ENCODE measurements at places on chromosomes 5 and 9.

DNA sequence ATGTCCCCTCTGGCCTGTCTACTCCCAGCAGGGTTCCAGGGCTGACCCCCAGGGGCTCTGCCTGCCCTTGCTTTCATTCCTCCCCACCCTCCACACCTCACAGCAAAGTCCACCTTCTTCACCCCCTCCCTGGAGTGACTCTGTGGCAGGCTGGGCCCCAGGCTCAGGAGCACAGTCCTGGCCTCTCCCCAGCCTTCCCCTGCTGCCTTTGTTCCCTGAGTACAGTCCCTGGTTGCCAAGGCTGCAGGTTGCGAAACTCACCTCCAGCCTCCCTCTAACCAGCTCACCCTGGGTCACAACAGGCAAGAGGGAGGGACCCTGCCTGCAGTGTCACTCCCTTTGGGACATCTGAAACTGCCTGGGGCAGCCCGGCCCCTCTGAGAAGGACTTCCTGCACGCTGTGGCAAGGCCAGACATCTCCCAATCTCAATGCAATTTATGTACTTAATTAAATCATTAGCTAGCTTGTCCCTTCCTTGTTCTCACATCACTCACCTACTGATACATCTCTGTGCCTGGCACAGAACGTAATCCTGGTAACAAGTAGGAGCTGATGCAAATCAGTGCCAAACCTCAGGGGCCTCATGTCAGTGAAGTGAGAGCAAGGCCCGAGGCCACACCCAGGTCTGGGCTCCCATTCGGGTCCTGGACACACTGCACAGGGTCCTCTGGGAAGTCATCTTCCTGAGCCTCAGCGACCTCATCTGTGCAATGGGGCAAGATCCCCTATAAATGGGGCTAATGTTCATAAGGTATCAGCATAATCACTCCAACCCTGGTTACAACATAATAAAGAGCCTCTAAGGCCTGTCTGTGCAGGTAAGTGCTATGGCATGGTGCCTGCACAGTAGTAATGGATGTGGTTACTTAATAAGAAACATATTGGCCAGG lies 27.3 kb upstream of the TRIM14 start:
- DNase-seq: peak; percentile 6

DNA sequence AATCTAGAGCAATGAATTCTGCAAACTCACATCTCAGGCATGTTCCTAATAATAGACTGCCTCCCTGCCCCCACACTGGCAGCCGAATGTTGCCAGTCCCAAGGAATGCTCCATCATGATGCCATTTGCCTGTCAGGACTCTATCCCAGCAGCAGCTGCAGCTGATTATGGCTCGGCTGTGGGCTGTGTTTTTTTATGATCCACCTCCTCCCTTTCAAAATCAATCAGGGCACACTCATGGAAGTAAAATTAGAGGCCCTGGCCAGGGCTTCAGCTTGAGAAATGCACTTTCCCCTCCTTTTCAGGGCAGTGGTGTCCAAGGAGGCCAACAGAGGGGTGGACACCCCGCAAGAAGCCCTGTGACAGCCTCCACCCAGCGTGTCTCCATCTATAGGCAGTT lies 176.7 kb upstream of the S1PR3 start:
- DNase-seq: no peak

- DNase-seq: no peak
These were observed 126.5 kb upstream of the LARP1 start for GRCh38 chr5:154628685-154629084.

GRCh38 chr5:2005101-2006041 lies 122.6 kb upstream of the IRX4 start:
- DNase-seq: no peak

DNA sequence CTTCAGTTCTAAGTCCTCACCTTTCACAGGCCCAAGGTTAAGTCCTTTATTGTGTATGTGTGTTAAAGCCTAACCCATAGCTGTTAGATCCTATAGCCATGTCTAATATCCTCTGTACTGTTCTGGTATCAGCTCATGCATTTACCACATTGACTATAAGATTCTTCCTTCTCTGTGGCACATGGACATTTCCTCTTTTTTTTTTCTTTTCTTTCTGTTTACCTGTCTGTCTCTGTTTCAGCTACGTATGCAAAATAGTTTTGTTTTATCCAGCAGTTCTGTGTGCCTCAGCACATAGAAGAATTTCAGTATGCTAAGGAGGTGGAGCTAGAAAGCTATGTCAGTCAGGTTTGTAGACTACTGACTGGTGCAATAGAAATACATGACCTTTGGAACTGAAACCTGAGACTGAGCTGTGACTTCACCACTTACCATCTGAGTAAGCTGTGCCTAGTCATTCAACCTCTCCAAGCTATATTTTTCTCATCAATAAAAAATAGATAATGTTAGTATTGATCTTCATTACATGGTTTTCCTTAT lies 155.6 kb upstream of the VLDLR start:
- DNase-seq: no peak

GRCh38 chr9:21520501-21521228 lies 38.6 kb upstream of the IFNE start:
- DNase-seq: no peak

DNA sequence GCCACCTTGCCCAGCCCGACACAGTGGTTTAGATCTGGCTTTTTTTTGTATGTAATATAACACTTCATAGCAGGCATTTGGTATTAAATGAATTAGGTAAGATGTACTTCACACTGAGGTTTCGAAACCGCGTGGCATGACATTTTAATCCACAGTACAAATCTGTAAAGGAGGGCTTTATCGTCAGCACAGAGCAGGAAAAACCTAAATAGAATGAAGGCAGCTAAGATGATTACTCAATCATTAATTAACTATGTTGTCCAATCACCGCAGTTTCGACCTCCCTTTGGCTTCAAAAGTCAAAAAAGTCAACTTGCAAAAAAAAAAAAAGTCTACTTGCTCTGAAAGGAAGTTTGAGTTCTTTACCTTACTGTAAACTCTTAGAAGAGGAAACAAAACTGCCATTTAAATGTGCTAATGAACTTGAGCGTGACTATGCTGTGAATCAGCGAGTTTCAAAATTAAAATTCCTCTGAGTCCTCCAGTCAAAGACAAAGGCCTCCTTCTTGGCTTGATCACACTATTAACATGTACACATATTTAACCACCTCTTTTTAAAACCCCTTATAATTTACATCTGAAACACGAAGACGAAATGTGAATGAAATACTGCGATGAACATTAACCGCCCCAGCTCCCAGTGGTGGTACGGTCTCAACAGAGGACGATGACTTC lies 698 bp upstream of the SEC24A start:
- peak; percentile 32 for DNase-seq

- DNase-seq: no peak
These were observed 9.6 kb upstream of the CCDC112 start for GRCh38 chr5:115306011-115306536.

DNA sequence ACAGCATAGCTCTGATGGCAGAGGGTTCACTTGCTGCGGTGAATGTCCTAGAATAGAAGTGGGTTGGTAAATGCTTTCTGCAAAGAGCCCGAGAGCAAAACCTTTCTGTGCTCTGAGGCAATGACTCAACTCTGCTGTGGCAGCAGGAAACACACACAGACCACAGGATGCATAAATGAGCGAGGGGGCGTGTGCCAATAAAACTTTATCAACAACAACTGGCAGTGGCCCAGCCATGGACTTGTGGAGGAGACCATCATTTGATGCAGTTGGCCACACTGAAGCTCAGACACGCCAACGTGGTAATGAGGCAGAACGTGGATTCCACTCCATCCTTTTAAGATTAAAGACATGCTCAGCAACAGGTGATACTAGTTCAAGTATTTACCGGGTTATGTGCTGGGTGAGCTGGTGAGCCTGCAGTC lies 6.8 kb downstream of the MRPL36 start:
- peak; percentile 92 for DNase-seq

- DNase-seq: no peak
These were observed 199.6 kb downstream of the YTHDC2 start for GRCh38 chr5:113713051-113713450.

DNA sequence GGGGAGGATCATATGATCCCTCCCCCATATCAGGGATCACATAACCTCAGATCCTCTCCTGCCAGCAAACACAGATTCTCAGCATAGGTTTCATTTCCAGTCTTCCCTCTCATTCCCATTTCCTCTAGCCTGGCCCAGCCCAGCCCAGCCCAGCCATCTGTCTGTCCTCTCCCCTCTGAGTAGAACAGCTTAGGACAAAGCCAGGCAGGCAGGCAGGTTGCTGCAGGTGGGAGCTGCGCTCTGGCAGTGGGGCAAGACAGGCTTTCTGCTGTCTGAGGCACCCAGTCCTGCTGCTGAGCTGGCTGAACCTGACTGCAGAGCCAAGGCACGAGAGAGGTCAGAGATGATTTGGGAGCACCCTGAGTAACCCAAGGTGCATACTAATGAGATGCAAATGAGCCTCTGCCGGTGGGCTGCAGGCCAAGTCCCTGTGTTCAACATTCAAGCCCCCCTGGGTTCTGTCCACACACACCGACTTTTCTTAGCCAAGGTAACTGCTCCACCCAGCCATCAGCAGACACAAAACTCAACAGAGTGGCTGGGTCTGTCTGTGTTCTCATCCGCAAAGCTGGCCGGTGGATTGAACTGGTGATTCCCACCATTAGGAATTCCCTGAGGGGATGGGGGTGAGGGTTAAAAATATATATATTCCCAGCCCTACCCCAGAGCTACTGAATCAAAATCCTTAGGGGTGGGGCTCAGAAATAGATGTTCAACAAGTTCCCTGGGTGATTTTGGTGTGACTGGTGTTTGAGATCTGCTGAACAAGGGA lies 9.1 kb downstream of the FAT2 start:
- no peak for DNase-seq

- no peak for DNase-seq
These were observed 209.0 kb downstream of the TTLL11 start for GRCh38 chr9:121884057-121884541.

- DNase-seq: no peak
These were observed 472.1 kb upstream of the TNC start for GRCh38 chr9:115590011-115590410.

DNA sequence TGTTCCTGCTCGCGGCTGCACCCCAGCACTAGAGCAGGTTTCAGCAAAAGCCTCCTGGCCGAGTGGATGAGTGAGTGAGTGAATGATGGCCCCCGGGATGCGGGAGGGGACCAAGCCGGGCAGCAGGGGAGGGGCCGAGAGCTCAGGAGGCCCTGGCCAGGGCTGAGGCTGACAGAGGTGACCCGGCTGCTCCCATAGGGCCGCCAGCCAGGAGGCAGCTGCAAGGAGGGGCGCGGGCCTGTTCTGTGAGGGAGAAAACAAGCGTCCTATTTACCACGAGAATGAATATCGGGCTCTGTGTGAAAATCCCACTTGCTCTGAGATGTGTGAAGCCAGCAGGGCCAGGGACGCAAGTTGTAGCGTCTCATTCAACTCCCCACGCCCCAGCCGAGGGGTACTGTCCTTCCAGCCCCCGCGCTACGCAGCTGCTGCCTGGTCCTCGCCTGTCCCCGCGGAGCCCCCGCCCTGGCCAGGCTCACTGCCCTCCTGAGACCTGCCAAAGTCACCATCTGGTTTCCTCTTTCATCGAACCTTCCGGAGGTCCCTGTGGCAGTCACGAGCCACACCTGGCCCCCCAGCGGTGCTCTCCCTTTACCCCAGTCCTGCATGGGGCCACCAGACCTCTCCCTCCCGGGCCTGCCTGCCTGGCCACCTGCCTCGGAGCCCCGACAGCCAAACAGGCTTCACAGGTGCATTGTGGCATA lies 38.8 kb downstream of the RASGEF1C start:
- no peak for DNase-seq

DNA sequence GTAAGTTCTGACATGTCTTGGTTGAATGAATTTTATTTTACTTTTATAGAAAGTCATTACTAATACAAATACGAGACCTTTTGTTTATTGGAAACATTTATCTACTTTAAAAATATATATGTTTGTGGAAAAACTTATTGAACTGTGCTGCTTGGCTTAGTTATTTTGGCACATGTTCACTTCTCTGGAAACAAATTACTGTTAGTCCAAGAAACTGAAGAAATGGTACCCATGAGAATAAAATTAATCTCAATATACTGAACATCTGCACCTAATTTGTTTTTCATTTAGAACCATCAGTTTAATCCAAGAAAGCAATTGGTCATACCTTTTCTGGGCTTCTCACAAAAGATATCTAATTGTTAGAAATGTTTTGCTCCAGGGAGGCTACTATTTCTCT lies 32.2 kb downstream of the INVS start:
- DNase-seq: no peak

DNA sequence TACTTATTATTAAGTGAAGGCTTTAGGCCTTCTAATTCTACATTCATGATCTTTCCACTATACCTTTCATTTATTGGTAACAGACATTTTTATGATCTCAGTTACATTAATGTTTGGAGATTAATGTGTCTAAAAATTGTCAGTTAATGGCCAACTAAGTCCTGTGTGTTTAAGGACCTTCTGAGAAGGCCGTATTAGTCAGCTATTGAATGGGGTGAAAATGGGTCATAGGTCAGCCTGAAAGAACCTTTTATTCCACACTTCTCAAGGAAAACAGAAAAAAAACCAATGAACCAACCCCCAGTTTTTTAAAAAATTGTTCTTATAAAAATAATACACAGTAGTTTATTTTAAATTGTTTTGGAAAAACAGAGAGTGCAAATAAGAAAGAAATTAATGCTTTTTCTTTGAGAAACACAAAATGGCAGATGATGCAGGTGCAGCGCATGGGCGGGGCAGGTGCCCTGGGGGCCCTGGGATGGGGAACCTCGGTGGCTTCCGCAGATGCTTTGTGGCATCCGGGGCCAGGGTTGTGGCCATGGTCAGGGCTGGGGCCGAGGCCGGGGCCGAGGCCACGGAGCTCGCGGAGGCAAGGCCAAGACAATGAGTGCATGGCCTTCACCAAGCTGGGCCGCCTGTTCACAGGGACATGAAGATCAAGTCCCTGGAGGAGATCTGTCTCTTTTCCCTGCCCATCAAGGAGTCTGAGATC lies 141.9 kb downstream of the SPATA31D1 start:
- DNase-seq: no peak

GRCh38 chr5:138077064-138077696 lies 6.7 kb upstream of the WNT8A start:
- peak; percentile 72 for DNase-seq

DNA sequence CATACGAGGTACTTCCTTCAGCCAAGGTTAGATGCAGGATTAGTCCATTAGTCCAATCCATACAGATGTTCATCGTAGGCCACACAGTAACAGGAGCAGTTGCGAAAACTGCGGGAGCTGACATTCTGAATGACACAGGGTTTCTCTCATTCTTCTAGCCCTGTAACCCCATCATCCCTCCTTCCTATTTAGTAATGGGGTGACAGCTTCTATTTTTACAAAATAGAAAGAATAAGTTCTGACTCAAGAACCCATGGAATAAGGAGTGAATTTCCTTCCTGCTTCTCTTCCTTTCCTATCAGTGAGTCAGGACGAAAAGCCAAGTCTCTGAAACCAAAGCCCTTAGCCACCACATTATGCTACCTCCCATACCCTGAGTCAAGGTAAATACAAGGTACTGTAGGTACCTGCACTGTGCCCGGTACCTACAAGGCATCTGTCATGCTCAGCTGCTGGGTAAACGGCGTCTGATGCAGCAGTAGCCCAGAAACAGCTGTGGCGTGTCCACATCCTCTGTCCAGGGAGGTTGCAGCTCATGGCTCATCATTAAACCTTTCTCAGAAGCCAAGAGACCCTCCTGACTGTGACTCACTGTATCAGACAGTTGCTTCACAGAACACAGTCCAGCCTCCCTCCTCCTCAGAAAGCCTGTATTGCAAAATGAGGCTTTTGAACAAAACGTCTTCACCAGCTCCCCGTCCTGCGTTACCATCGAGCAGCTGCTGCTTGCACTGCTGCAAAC lies 84.2 kb downstream of the ESM1 start:
- no peak for DNase-seq

GRCh38 chr5:172870715-172871461 lies 36.8 kb downstream of the ERGIC1 start:
- no peak for DNase-seq

- DNase-seq: no peak
These were observed 47.8 kb downstream of the SMIM15 start for GRCh38 chr5:61114441-61114840.

GRCh38 chr9:88418715-88419540 lies 30.7 kb downstream of the SPIN1 start:
- DNase-seq: peak; percentile 62

Measured in Kasumi-1 (cell line).